Stimulated activated CD8-positive, alpha-beta memory T cell treated with anti-CD3 and anti-CD28 coated beads, Interleukin-4, amount 100 ng/mL, for 1 hour (primary cell): ENCODE measurements at places on chromosomes 4 and X.
A peak's percentile ranks its signal among the peaks of the same experiment; 100 is the strongest.

GRCh38 chrX:20159797-20160385 lies 18.3 kb upstream of the EIF1AX start:
- no peak for DNase-seq

- no peak for DNase-seq
Measured at GRCh38 chr4:53590187-53590586, 1.1 kb downstream of the LNX1 start.

DNA sequence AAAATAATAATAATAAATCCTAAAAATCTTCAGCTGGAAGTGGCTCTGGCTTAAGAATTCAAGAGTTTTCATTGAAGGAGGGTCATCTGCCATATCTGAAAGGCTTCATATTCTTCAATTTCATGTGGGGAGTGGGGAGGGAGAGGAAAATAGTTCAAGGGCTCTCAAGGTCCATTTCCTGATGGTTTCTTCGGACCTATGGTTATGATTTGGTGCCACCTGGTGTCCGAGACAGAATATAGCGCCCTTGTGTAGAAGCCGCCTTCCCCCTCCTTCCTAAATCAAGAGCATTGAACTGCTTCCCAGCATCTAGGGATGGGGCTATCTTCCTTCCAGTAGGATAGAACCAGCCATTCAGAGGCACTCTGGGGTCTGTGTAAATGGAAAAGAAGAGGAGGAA lies 34.3 kb downstream of the NLGN3 start:
- DNase-seq, result peak; percentile 17

GRCh38 chrX:109384699-109385098 lies 97.2 kb downstream of the GUCY2F start:
- no peak for DNase-seq

DNA sequence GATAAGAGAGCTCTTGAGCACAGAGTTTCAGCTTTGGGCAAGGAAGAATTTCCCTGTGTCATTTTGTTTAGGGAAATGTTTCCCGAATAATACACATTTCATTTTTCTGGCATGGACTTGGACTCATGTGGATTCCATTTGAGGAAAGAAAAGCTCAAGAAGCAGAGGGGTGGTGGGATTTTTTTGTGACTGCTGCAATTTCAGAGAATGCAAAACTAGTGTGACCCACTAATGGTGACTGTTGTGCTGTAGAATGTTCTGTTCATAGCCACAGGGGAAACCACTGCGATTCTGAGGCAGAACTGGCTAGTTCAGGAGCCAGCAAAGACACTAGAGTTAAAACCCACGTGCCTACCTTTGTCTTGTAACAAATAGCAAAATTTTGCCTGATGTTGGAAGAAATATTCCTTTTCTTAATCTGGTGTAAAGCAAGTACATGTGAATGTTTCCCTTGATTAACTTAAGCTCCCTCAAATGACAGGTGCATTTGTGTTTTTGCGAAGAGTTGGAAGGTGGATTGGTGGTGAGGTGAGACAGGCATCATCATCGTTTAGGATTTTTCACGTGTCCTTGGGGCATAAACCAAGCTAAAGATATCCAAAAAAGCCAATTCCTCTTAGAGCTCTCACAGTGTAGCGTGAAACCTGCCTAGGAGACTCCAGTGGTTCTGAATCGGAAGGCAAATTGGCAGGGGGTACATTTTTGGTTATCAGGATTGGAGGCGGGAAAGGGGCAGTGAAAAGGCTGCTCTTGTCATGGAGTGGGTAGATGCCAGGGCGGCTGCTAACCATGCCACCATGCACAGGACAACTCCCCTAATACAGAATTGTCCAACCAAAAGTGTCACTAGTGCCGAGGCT lies 38.0 kb upstream of the FAM9C start:
- no peak for DNase-seq

DNA sequence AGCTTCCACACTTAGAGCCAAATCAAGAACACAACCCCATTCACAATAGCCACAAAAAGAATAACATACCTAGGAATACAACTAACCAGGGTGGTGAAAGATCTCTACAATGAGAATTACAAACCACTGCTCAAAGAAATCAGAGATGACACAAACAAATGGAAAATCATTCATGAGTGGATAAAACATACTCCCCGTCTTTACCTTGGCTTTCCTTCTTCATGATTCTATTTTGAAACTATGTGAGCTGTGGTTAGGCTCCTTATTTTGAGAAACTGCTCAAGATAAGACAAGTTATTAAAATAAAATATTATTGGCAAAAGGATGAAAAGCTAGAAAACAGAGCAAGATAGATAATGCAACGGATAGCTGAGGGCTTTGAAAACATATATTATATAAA lies 598.1 kb upstream of the FAT1 start:
- no peak for DNase-seq

GRCh38 chr4:95421869-95422268 lies 126.9 kb downstream of the UNC5C start:
- DNase-seq, result no peak

GRCh38 chrX:147364896-147365295 lies 546.8 kb upstream of the FMR1 start:
- DNase-seq, result no peak

- no peak for DNase-seq
Measured at GRCh38 chr4:94412658-94413038, 39.1 kb upstream of the PDLIM5 start.

GRCh38 chr4:24001486-24002329 lies 111.9 kb upstream of the PPARGC1A start:
- no peak for DNase-seq

GRCh38 chr4:66805582-66805981 lies 739.7 kb downstream of the CENPC start:
- DNase-seq, result no peak

DNA sequence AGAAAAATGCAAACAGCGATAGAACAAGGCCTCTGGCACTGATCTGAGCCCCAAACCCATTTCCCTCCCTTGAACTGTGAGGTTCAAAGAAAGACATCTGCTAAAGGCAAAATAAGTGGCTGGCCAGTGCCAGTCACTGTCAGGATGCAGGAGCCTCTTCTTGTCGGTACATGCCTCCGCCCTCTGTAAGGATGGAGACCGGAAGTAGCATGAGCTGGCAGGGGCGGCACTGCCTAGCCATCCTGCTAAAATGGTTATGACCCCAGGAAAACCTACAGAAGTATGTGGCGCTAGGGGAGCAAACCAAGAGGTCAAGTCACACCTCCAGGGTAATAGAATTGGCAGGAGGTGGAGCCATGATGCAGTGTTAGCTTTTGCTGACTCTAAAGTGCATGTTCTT lies 180.3 kb downstream of the DCLK2 start:
- no peak for DNase-seq

DNA sequence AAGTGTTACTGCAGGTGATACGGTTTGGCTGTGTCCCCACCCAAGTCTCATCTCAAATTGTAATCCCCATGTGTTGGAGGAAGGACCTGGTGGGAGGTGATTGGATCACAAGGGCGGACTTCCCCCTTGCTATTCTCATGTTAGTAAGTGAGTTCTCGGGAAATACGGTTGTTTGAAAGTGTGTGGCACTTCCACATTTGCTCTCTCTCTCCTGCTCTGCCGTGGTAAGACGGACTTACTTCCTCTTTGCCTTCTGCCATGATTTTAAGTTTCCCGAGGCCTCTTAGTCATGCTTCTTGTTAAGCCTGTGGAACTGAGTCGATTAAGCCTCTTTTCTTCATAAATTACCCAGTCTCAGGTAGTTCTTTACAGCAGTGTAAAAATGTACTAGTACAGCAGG lies 65.2 kb upstream of the SLC7A11 start:
- no peak for DNase-seq

- DNase-seq, result no peak
Measured at GRCh38 chr4:52263607-52264006, 212.5 kb downstream of the SPATA18 start.

GRCh38 chr4:169485086-169485485 lies 127.3 kb downstream of the NEK1 start:
- no peak for DNase-seq

GRCh38 chr4:70570796-70571195 lies 21.3 kb upstream of the AMBN start:
- no peak for DNase-seq

- DNase-seq, result no peak
Measured at GRCh38 chrX:20026278-20026677, 35.4 kb upstream of the BCLAF3 start.

- no peak for DNase-seq
Measured at GRCh38 chr4:143654571-143654970, 45.9 kb downstream of the FREM3 start.

DNA sequence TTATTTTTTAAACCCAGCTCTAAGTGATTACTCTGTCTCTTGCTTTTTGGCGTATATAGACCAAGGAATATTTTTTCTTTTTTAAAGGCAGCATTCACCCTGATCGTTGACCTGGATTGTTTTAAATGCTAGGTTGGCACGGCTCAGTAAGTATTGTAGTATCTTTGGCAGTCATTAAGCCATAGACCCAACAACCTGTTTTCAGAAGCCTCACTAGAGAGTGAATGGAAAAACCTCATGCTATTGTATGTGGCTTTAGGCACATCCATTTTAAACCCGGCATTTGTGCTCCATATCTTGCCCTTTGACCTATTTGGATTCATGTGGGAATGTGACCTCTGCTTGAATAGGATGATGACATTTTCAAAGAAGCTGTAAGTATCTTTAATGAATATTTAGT lies 183.9 kb downstream of the SNCA start:
- DNase-seq, result no peak

DNA sequence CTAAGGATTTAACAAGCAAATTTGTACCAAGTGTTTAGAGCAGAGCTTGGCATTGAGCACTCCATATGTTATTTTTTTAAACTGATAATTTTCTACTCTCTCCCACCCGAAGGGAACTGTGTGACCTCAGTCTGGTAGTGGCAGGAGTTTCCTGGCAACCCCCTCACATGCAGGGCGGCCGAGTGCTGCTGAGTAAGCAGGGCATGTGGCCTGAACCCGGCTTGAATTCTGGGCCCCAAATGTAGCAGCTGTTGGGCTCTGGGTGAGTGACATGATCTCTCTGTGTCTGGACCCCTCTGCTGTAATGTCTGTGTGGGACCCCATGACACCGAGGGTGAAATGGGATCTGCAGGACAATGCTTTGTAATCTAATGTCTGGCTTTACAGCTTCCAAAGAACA lies 13.6 kb upstream of the C4orf50 start:
- no peak for DNase-seq

- no peak for DNase-seq
Measured at GRCh38 chrX:5979338-5979737, 249.3 kb downstream of the NLGN4X start.

GRCh38 chr4:8188085-8188484 lies 11.0 kb upstream of the SH3TC1 start:
- no peak for DNase-seq

GRCh38 chrX:18793601-18794089 lies 86.2 kb downstream of the PPEF1 start:
- no peak for DNase-seq

GRCh38 chrX:118115953-118116712 lies 477 bp downstream of the KLHL13 start:
- DNase-seq, result no peak

DNA sequence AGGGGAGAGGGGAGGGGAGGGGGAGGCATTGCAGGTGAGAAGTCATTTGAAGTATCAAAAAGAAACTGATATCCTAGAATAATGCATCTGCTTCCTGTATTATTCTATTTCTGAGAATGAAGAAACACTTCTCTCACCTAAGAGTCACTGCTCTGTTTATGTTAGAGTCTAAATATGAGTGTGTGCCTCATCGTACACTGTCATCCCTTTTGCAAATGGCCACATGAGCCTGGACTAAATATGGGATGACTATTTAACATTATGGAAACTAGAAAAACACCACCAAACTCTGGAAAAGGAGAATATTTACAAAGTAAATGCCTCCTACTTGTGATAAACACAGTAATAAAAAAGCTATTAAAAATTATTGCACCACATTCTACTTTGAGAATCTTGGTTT lies 146.4 kb upstream of the NOCT start:
- DNase-seq, result no peak

GRCh38 chr4:174631901-174632758 lies 109.8 kb upstream of the HPGD start:
- DNase-seq, result no peak

- DNase-seq, result no peak
Measured at GRCh38 chr4:20621476-20621875, 78.8 kb upstream of the PACRGL start.

DNA sequence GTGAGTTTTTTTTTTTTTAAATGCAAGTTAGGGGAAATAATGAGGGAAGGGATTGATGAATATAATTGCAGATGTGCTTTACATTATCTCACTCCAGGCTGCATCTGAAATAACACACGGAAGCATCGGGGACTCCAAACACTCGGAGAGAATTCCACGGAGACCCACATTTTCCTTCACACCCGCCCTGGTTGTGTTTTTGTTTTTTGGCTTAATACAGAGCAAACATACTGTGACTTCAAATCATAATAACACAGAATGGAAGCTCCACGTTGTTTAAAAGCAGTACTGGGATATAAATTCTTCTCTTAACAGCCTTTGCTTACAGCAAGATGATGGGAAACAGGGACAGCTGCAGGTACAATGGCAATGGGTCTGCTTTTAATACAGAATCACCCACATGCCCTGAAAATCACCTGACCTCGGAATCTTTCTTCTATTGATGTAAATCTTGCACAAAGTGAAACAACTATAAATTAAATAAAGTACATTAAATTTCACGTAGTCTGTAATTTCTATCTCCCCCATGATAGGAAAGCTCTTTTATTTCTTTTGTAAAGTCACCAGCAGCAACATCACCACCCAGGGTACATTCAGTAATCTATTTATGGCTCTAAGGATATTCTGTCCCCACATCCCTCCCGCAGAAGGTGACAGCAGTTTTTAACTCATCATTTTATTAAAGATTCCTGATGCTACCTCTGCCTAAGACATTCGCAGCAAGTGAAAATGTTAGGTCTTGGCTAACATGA lies 119.3 kb downstream of the ZNF827 start:
- no peak for DNase-seq

- DNase-seq, result no peak
Measured at GRCh38 chr4:41142376-41143310, 71.7 kb downstream of the APBB2 start.

DNA sequence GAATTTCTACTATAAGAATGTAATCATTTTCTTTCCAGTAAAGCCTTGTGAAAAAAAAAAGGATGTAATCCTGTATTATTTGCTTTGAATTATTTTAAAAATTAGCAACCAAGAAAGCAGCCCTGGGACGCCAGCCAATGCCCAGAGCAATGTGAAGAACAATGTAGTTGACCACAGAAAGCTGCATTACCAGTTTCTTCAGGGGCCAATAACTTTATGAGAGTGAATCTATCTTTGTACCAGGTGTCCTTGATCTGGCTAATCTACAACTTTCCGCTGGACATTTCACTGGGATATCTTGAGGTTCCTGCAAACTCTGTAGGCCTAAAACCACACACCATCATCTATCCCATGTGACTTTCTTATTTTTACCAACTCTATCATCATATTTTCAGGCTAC lies 7.6 kb upstream of the KLHL2 start:
- DNase-seq, result no peak

DNA sequence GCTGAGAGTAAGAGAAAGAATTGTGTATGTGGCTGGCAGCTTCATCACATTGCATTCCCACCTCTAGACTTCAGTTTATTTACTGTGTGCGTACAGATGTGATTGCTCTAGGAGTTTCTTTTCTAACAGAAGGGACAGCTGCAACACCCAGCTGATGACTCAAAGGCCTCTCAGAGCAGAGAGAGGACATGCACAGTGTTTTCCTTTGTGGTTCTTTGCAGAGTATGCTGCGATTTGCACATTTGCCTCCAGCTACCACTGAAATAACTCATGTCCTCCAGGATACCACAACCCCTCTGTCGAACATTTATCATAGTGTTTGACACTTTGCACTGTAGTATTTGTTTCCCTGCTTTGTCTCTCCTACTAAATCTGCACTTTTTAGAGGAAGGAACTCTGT lies 294.1 kb downstream of the STIM2 start:
- no peak for DNase-seq
